Kidney (tissue), 22 donors: ENCODE measurements at places on chromosomes 13 and 19. TPM values are rescaled to one million over a fixed set of nuclear protein-coding genes. Genes with fewer than 3 reads are reported as not detected.
A peak's percentile ranks its signal among the peaks of the same experiment; 100 is the strongest.

The DCT gene
- polyA plus RNA-seq, result 0.11 TPM

The CCDC70 gene
- polyA plus RNA-seq, result not detected

The CLDN10 gene
- polyA plus RNA-seq, result 174 TPM

The STOML3 gene
- not detected for polyA plus RNA-seq

The ZNF567 gene
- polyA plus RNA-seq, result 4.0 TPM

The SNRPA gene
- polyA plus RNA-seq, result 52.6 TPM

The KLK15 gene
- polyA plus RNA-seq, result 2.7 TPM

DNA sequence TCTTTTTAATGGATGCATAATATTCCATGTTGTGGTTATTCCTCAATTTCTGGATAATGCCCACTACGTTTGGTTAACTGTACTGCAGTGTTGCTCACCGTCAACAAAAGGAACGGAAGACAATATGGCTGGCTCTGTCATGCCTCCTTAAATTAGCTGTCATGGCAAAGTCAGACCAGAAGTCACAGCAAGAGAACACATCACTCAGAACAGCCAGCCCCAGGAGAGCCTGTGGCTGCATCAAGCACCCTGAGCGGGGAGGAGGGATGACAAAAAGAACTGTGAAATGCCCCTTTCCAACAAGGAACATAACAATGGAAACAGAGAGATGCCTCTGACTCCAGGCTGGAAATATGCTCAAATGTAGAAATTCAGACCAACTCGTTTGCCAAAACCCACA is 366.0 kb upstream of the ZNF507 start:
- DNase-seq, result no peak

DNA sequence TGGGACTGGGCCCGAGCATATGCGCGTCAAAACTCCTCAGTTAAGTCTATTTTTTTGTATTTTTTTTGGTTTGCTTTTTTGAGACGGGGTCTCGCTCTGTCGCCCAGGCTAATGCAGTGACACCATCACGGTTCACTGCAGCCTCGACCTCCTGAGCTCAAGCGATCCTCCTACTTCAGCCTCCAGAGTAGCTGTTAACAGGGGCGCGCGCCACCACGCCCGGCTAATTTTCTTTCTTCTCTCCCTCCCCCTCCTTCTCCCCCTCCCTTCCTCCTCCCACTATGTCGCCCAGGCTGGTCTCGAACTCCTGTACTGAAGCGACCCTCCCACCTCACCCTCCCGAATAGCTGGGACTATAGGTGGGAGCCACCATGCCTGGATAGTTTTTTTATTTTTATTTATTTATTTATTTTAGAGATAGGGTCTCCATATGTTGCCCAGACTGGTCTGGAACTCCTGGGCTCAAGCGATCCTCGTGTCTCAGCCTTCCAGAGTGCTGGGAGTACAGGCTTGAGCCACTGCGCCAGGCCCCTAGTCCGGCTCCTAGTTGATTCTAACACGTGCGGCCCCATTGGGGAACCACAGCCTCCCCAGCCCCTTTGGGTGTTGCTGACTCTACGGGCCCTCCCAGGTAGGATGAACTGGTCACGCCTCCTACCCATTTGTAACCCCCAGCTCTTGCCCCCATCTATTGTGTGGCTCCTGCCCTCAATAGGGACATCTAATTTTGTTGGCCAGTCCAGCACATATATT is 806 bp upstream of the ZNF837 start:
- DNase-seq, result no peak

DNA sequence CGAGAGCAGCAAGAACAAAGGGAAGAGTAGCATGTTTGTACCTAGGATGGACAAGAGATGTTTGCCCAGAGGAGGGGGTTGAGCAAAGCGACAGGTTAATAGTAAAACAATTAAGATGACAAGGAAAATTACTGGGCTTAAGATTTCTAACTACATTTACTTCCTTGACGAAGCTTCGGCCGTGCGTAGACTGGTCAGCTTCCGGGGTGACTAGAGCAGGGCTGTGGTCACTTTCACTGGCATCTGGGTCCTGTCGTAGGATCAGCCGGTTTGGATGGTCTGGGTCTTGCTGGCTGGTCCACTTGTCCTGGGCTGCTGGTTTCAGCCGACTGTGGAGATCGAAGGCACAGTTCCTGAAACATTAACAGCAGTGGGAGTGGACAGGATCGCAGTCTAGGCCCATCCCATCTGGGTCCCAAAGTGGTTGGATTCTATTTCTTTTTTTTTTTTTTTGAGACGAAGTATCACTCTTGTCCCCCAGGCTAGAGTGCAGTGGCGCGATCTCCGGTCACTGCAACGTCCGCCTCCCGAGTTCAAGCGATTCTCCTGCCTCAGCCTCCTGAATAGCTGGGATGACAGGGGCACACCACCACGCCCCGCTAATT is 5.0 kb upstream of the BSG start:
- DNase-seq, result no peak

DNA sequence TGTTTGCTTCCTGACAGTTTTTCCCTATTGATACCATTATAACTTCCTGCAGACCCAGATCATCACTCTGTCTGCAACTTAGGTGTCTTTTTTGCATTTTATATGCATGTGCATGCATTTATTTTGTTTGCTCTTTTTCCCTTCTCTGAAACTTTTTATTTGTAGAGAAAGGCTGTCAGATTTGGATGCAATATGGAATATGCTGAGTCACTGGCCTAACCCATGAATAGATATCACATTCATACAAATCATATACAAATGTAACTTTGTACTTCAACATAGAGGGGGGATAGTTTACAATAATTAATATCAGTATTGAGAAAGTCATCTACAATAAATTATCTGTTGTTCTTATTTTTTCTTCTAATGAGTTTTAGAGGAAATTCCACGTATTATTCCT is 1465.0 kb downstream of the EFNB2 start:
- no peak for DNase-seq

DNA sequence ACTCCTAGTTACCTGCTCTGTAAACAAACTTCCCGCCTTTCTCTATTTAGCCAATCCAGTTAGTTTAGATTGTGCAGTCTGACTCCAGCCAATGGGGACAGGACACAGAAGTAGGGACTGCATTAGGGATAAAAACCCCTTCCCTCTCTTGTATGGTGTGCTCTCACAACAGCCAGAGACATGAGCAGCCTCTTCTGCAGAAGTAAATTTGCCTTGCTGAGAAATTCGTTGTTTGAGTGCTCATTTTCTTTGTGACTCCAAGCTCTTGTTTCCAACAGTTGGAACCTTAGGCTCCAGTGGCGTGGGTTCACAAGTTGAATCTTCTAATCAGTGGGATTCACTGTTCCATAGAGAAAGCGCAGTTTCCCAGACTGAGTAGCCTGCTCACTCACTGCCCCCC is 66.1 kb downstream of the ZNF93 start:
- no peak for DNase-seq

DNA sequence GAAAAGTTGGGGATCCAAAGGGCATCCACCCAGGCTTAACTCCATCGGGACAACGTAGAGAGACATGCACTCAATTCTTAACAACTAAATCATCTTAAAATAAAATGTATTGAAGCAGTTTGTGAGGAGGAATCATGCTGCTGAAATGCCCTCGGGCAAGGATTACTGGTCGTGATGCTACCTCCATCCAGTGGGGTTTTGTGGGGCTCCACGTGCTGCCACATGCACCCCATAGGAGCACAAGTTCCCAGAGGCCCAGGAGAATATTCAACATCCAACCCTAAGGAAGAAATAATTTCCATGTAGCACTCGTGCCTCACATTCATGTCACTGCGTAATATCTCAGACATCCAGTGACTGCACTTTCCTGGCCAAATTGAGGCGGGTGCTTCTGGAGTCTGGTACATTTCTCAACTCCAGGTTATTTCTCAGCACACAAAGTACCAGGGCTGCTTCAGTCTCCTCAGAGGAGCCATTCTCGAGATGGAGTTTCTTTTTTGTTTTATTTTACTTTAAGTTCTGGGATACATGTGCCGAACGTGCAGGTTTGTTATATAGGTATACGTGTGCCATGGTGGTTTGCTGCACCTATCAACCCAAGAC is 429.8 kb downstream of the FOXO1 start:
- DNase-seq, result no peak

GRCh38 chr13:78709028-78709427 is 50.1 kb upstream of the OBI1 start:
- DNase-seq, result no peak

DNA sequence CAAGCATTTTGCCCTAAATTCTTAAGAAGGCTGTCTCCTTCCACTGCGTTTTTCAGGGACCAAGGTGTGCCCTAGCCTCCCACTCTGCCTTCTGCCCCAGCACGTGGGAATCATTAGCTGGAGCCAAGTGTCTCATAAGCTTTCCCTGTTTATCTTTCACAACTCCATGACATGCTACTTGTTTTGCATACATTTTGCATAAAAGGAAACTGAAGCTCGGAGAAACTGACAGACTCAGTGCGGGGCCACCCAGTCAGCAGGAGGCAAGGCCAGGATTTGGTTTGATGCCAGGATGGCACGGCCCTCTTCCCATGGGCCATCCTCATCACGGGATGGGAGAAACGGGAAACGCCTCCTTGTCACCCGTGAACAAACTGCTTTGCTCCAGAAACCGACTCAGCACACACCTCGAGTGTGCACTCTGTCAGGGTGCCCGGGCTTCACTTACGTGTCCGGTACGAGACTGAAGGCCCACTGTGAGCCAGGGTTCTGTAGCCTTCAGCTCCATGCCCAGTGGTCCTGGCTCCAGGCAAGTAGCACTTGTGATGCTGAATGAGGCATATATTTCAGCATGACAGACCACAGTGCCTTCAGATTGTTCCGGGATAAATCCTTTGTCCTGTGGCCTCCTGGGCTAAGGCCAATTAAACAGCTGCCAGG is 9.6 kb downstream of the CEBPA start:
- no peak for DNase-seq

DNA sequence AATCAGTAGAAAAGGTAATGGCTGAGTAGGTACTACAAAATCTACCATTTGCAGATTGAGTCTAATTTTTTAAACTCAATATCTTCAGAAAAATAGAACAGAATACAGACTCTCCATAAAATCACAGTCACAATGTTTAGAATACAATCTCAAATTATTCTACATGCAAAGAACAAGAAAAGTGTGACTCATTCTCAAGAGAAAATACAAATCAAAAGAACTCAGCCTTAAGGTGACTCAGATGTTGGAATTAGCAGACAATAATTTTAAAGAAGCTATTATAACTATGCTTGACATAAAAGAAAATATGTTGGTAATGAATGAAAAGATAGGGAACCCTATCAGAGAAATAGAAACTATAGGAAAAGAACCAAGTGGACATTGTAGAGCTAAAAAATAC is 78.9 kb downstream of the RXFP2 start:
- DNase-seq, result no peak

DNA sequence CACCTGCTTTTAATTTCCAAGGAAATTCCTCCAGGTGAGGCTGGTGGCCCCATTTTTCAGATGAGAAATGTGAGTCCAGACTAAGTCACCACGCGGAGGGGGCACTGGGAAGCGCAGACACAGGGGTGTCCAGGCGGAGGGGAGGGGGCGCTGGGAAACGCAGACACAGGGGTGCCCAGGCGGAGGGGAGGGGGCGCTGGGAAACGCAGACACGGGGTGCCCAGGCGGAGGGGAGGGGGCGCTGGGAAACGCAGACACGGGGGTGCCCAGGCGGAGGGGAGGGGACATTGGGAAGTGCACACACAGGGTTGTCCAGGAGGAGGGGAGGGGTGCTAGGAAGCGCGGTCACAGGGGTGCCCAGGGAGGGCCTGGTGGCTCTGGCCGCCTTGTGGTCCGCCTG is 3.5 kb downstream of the GRK1 start:
- no peak for DNase-seq

DNA sequence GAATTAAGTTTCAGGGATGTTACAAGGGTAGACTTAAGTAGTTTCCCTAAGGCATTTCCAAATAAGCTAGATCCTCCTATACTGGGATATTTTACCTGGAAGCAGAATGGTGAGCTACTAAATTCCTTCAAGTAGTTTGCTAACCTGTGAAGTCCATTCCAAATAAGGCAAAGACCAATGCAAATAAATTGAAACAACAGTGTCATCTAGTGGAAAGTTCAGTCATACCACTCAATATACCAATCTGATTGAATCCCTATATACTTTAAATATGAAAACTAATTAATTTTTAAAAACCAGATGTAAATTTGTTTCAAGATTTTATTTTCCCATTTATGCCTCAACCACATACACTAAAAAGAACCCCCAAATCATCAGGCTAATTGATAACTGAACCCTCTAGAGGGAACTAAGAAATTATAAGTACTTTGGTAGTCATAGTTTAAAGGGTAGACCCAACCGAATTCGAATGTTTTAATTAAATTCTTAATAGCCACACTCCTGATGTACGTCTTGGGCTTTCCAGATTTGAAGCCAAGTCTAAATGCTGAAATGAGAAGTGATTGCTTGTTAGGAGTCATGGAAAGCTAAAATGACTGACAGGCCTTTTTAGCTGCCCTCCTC is 223.7 kb downstream of the TBC1D4 start:
- peak; percentile 73 for DNase-seq

DNA sequence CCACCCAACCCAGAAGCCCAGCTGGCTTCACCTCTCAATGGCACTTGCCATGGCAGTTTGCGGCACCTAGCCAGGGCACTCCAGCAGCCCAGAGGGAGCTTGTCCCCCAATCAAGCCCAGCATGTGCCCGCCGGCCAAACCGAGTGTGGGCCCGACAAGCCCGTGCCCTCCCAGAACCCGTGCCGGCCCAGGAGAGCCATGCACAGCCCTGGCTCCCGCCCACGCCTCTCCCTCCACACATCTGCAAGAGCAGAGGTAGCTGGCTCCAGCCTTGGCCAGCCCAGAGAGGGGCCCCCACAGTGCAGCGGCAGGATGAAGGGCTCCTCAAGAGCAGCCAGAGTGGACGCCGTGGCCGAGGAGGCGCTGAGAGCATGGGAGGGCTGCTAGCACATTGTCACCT is 2278.0 kb upstream of the PCDH20 start:
- no peak for DNase-seq

GRCh38 chr13:29583073-29583785 is 12.3 kb downstream of the SLC7A1 start:
- DNase-seq, result no peak

DNA sequence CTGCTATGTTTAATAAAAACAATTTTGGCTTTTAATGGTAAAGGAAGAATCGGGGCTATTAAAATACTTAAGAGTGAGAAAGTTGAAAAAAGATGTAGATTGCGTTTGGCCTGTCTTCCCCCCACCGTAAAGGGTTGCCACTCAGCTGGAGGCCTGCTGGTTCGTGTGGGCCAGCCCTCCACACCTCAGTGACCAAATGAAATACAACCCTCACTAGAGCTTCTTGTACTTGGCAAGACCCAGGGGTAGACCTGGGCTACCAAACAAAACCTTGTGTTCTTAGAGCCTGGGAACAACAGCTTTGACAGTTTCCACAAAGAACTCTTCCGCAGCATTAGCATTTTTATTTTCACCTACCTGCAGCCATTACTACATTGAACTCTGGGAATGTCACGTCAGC is 152.8 kb upstream of the PABPC3 start:
- no peak for DNase-seq
